ENCODE measurements at places on chromosomes 6 and 20.

DNA sequence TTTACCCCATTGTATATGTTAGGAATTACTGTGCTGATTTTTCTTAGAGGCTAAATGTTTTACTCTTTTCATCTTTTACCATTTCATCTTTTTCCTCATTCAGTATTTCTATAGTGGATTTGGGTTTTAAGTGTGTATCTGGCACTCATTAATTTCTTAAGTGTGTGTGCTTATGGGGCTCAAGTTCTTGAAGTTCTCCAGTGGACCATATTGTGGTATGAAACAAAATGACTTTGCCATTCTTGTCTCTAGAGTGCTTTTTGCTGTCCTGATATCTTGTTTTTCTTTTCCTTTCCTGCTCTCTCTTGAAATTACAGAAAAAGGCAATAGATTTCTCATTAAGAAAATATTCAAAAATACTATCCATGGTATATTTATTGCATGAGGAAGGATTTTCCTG, 123.1 kb downstream of the ARID1B start:
- no peak for DNase-seq

DNA sequence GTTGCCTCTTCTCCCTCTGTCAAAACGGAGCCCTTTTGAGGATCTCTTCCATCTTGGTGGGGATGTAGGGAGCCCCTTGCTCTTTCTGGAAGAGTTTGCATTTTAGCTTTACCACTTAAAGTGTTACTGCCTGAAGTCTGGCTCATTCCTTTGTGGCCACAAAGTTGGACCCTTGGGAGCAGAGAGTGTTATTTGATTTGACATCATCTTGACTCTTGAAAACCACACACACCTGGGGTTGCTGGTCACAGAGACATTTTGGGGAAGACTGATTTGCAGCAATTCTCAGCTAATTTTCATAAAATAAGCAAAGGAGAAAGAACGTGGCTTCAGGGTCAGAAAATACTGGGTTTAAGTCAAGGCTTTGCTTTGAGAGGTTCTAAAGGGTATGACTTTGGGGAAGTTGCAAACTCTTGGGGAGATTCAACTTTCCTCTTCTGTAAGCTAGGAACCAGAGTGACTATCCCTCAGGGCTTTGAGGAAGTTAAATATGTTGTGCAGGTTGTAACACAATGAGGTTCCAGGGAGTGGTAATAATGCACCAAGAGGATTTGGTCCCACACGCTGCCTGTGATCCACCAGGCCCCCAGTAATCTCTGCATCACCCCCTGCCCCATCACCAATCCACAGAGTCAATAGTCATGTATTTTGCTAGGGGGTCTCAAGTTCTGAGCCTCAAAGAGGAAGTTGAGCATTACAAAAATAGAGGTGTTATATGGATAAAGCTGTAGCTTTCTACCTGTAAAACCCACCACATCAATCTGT, 141.6 kb upstream of the SLC24A3 start:
- DNase-seq = no peak

DNA sequence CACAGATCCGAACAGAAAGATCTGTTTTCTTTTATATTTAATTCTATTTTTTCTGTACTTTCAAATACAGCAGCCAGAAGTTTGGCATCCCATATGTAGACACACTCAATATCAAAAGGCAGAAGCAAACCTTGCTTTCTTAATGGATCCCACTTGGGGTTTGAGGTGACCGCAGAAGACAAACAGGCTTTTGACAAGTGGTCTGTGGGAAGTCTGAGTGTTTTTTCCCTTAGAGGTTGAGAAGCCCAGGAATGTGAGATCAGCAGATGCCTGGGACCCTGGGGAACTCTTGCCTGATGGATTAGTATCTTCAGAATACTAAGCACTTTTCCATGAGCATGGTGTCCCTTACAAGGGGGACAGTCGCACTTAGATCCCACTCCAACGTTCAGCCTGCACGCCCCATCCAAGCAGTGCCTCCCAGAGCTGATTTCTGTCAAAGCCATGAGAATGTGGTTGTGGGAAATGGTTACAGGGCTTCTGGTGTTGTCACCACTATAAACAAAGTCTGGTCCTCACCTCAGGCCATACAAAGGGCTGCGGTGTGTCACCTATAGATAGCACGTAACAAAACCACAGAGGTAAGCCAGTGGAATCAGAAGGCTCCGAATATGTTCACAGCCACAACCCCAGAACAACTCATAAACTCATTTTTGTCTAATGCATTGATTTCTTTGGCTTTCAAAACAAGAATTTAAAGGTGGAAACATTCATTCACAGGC, 12.7 kb downstream of the IL17F start:
- no peak for DNase-seq

GRCh38 chr20:1265226-1265915, 723 bp upstream of the SNPH start:
- no peak for DNase-seq

DNA sequence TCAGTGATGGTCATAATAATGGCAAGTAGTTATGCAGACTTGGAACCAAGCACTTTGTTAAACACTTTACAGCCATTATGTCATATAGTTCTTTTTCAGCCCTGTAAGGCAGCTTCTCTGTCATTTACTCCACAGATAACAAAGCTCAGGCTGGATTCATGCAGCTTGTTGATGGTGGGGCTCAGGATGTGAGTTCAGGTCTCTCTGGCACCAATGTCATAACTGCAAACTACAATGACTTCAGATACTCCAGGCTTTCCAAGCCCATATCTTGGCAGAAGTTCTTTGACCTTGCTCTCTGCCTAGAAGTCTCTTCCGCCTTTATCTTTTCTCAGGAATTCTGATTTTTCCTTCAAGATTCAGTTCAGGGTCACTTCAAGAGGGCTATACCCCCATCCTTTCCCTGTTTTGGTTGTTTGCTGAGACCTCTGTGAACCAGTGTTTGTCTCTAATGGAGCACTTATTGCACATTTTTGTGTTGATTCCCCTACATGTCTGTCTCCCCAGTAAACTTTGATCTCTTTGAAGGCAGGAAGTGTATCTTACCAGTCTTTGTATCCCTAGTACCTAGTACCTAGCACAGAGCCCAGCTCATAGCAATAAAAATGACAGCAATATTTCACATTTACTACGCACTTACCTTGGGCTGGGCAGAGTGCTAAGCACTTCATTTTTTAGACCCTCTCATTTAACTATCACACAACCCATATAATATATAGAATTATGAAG, 19.7 kb upstream of the EFHC1 start:
- DNase-seq = no peak

DNA sequence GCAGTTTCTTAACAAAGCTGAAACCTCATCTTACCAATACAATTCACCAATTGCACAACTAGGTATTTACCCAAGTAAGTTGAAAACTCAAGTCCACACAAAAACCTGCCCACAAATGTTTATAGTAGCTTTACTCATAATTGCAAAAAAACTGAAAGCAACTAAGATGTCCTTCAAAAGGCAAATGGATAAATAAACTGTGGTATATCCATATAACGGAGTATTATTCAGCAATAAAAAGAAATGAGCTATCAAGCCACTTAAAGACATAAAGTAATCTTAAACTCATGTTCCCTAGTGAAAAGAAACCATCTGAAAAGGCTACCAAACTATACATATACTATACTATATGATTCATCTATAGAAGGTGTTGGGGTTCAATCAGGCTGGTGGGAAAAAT, 179.7 kb downstream of the HACE1 start:
- DNase-seq = no peak

DNA sequence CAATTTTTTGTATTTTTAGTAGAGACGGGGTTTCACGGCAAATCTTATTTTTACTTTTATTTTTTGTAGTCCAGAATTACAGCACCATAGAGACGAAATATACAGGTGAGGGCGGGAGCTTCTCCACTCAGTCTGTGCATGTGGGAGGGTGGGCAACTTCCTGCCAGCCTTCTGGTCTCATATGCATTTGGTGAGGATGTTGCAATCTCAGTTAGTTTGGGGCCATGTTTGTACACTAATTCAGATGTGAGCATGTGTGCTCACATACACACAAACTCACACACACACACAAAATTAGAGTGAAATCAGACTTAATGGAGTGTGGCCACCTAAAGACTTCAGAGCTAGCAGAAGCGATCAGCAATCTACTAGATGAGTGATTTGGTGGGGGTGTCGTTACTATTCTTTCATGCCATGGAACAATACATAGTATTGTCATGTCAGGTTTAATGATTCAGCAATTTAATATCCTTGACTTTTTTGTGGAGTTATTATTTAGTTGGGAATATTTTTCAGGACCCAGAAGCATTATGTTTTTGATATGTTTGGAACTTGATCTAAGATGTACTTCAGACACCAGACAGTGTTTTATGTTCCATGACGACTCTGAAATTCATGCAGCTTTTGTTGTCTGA, 78.0 kb upstream of the BMP2 start:
- DNase-seq = no peak

- DNase-seq = peak; percentile 2
Measured at GRCh38 chr20:40073535-40074111, 615.4 kb downstream of the MAFB start.

- DNase-seq = no peak
Measured at GRCh38 chr6:167129562-167129961, 6.7 kb downstream of the CCR6 start.

DNA sequence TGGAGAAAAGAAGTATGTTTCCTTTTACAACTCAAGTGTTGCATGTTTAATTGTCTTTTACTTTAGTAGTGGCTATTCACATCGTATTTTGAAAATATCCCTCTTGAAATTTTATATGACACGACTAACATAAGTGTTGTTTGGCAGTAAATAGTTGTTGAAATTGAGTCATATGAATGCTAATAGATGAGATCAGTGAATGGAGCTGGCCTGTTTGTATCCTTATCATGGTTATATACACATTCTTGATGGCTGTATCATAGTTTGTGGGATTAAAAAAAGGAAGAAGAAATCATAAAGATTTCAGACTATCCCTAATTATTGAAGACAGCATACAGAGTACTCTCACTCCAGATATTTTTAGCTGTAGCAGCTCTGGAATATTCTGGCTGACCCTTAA, 8.2 kb upstream of the RAE1 start:
- DNase-seq = peak; percentile 42

GRCh38 chr6:24614043-24614420, 32.0 kb downstream of the KIAA0319 start:
- no peak for DNase-seq

- DNase-seq = no peak
Measured at GRCh38 chr20:62609279-62609720, 33.0 kb upstream of the SLCO4A1 start.

- peak; percentile 44 for DNase-seq
Measured at GRCh38 chr6:82246802-82247504, 591 bp downstream of the IBTK start.

- peak; percentile 87 for DNase-seq
Measured at GRCh38 chr20:61436283-61436666, 184.2 kb downstream of the CDH4 start.

GRCh38 chr6:127471379-127472255, 12.4 kb upstream of the KIAA0408 start:
- no peak for DNase-seq

- DNase-seq = no peak
Measured at GRCh38 chr6:143603455-143603854, 74.3 kb upstream of the PHACTR2 start.

All from fibroblast of mammary gland (primary cell).